ENCODE measurements at places on chromosomes 7 and 10.
A peak's percentile ranks its signal among the peaks of the same experiment; 100 is the strongest.

DNA sequence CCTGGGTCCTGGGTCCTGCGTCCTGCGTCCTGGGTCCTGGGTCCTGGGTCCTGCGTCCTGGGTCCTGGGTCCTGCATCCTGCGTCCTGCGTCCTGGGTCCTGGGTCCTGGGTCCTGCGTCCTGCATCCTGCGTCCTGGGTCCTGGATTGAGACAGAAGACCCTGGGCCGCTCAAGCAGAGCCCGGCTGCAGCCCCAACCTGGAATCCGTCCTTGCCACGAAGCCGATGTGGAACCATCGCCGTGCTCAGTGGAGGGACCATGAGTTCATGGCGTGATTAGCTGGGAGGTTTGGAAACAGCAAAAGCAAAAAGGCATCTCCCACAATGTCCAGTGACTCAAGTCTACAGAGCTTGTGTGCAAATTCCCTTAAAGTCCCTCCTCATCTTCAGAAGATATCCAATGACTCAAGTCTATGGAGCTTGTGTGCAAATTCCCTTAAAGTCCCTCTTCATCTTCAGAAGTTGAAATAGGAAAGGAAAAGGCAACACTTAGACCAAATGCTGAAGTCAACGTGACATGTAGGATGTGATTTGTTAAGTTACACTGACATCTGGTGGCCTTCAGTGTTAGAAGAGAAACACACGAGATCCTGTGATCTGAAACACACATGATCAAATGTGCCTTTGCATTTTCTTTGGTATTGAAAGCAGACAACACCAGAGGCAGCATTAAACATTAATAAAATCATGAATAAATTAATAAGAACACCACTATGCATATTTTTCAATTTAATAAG, 179.9 kb downstream of the PTPRN2 start:
- peak; percentile 4 for DNase-seq

GRCh38 chr10:93266858-93267257, 193.2 kb downstream of the CYP26A1 start:
- DNase-seq: no peak

- DNase-seq: no peak
Measured at GRCh38 chr10:125003901-125004467, 62.1 kb downstream of the ZRANB1 start.

DNA sequence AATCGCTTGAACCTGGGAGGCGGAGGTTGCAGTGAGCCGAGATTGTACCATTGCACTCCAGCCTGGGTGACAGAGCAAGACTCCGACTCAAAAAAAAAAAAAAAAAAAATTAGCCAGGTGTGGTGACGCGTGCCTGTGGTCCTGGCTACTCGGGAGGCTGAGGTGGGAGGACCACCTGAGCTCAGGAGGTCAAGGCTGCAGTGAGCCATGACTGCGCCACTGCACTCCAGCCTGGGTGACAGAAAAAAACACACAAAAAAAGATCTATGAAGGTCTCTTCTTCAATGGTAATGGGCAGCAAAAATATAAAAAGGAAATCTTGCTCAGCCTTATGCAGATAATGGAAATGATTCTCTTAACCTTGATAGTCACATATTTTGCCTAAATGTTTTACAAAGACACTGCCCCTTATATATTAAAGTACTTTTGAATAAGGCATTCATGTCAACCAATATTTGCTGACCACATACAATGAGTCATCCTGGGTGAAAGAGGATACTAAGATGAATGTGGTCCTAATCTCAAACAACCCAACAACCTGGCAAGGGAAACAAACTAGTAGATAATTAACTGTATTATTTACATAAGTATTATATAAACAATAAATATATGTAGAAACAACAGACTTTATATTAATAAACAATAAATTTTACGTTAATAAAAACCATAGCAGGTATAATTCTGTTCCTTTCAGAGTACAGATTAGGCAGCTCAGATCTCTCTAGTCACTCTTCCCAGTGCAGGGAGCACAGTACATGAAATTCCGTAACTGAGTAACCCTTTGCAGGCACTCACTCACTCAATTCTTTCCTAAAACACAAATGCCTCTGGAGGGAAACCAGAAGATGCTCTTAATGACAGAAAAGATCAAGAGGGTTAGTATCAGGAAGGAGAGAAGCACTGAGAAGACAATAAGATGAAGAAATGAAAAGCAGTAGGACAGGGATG, 8.1 kb downstream of the TOMM7 start:
- DNase-seq: peak; percentile 63

GRCh38 chr10:14926061-14926470, 27.8 kb downstream of the DCLRE1C start:
- no peak for DNase-seq

DNA sequence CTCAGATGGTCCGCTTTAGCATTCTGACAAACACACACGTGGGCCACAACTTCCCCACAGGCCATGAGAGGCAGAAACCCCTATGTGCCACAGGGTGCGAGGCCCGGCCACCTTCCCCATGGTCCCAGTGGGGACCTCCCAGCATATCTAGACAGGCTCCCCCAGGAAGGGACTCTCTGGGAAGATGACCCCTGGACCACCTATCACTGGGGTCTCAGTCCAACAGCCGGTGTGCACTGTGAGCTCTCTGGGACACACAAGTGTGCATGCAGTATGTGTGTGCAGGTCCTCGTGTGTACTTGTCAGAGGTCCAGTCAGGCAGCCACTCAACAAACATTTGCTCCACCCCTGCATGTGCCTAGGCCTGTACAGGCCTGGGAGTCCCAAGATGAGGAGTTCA, 18.7 kb downstream of the GRID1 start:
- DNase-seq: no peak

DNA sequence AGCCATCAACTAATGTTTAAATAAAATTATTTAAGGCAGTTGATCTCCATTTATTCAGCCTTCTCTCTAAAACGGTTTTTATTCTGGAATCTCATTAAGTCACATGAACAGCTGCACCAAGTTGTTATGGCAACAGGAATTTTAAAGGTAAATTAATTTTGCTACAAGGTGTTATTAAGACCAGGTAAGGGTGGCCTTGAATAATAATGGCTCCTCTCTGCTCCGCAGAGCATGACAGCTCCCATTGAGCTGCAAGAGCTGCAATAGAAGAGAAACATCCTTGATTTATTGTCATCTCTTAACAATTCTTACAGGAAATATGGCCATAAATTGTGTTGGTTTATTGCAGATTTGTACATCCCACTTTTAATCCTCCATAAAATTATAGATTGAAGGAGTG, 165.8 kb downstream of the KLF6 start:
- DNase-seq: no peak

- DNase-seq: peak; percentile 38
Measured at GRCh38 chr7:24959735-24960485, 20.1 kb downstream of the OSBPL3 start.

DNA sequence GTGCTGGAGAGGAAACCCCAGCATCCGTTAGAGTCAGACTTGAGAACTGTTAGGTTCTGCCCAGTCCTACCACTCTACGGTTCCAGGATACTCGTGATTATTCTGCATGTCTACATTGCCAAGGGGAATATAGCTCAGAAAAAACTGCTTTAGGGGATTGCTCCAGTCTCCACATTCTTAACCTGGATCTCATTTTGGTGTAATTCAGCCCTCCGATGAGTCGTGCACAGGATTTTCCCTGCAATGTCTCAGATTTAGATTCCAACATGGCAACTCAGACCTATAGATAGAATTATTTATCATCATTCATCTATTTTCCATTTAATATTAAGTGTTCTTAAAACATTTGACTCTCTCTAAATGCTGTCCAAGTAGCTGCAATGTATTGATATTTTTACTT, 121.1 kb upstream of the ZEB1 start:
- peak; percentile 54 for DNase-seq

DNA sequence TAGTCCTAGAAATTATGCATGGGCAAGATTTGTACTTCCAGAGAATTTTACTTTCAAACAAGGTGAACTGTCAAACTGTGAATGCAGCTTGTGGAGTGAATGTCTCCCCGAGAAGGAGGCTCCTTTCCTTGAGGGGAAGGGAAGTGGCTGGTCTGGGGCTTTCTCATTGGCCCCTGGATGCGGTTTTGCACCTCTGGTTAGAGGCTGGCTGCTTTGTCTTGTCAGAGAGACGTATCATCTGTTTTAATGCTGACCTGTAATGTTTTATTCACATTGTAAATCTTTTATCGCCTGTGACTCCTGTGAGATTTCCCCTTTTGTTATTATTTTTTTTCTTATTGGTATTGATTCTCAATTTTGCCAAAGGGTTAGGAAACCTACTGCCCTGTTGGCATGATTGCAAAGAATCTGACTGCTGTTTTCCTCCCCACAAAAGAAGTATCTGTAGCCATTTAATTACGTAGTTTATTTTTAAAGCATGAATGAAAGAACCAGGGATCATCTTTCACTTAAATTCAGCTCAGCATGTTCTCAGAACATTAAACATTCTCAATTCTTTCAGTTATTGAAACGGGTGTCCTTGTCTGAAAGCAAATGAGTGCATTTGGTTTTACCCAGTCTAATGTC, 238.3 kb upstream of the NFE2L3 start:
- no peak for DNase-seq

- no peak for DNase-seq
Measured at GRCh38 chr7:106493041-106493731, 167.8 kb downstream of the CCDC71L start.

DNA sequence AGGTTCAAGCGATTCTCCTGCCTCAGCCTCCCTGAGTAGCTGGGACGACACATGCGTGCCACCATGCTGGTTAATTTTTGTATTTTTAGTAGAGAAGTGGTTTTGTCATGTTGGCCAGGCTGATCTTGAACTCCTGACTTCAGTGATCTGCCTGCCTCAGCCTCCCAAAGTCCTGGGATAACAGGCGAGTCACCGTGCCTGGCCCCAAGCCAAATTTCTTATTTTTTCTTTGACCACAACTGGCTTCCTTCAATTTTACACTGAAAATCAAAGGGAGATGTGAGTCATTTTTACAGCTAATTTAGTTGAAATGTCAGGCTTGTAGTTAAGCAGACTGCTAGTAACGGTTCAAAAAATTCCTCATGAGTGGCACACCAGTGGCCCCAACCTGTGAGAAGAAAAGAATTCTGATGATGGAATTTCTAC, 7.8 kb downstream of the RNF216 start:
- DNase-seq: peak; percentile 96

DNA sequence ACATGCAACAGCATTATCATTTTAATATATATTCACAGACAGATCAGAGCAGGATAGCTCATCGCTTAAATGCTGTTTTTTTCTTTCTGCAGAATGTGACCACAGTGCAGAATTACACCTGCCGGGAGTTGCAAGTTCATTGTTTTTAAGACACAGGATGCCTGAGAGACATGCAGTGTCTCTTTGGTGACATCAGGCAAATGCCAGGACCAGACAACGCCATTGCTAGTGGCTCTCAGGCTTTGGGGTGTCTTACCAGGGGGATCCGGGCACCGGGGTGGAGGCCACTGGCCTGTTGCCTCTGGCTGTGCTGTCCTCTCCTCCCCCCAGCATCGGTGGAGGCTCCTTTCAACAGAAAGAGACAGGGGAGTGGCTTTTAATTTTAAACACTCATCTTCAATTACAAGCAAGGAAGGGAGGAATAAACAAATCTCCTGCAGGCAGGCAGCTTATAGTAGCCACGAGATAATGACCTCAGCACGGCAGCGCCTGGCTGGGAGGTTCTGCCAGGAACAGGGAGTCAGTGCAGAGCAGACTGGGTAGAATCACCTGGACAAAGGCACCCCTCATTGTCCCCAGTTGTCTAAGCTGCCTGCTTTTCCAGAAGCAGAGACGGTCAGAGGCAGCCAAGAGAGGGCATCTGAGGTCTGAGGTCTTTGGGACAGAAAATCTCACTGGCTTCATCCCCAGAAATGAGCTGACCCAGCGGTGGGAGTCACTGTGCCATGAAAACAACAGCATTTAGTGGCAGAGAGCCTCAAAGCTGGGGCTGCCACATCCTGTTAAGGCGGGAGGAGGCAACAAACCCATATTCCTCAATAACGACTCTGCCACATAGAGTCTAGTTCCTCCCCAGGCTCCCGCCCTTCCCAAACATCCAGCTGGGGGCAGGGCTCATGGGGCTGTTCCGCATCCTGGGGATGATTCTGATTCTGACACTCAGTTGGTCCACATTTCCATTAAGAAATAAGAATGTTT, 148.4 kb downstream of the TCERG1L start:
- DNase-seq: no peak

GRCh38 chr7:30252885-30253795, 31.3 kb upstream of the ZNRF2 start:
- DNase-seq: peak; percentile 18

- DNase-seq: peak; percentile 24
Measured at GRCh38 chr7:68733219-68734153, 864.8 kb upstream of the AUTS2 start.

DNA sequence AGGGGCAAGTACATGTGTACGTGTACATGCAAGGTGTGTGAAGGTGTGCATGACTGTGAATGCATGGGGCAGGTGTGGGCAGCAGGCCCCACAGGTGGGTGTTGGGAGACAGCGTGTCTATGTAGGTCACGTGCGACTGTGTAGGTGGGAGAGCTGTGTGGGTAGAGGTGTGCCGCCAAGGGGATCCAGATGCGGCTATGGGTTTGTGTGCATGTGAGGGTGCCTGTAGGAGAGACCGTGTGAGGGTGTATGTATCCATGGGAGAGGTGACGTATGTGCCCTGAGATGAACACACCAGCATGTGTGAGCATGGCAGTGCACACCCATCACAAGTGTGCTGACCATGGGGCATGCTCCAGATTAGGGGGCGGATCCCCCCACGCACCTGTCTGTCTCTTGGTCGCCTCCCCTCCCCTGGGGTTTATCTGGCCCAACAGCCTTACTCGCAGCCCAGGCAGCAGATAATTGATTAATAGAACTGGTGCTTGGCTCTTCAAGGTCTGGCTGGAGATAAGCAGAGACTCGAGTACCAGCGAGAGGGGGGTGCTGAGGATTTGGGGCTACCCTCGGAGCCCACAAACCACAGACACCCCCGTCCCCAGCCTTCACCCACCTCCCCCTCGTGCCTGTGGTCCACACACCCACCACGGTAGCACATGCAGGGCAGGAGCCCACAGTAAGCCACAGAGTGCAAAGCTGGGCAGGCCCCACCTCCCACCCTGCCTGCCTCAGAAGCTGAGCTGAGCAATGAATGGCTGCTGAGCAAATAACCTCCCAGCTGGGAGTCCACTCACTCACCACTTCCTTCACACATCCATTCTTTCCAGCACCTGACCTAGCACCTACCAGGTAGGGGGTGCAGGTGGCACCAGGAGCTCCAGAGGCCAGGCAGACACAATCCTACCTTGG, 41.4 kb upstream of the ZMIZ1 start:
- no peak for DNase-seq

GRCh38 chr7:108066486-108066885, 63.5 kb upstream of the LAMB1 start:
- DNase-seq: no peak

DNA sequence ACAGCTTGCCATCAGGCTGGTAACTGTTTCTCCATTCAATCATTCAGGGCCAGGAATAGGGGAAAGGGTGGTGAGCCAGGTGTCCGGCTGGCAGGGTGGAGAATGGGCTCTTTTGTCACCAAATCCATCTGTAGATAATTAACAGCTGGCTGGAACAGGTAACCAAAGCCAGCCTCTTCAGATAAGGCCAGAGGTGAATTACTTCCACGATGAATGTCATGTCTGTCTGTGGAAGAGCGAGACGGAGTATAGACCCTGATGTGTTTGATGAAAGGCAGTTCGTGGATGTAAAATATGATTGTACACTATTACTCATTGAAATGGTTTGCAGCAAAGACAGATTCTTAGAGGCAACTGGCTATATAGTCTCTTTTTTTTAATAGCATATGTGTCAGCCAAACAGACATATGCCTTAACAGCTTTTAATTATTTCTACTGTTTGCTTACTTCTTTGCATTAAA, 149.8 kb downstream of the KLF6 start:
- DNase-seq: no peak

Data from EH (cell line).